ENCODE measurements at places on chromosomes 1 and 21.
A peak's percentile ranks its signal among the peaks of the same experiment; 100 is the strongest.

- DNase-seq, result no peak
These were observed 4.6 kb downstream of the PGLYRP4 start for GRCh38 chr1:153343811-153344717.

DNA sequence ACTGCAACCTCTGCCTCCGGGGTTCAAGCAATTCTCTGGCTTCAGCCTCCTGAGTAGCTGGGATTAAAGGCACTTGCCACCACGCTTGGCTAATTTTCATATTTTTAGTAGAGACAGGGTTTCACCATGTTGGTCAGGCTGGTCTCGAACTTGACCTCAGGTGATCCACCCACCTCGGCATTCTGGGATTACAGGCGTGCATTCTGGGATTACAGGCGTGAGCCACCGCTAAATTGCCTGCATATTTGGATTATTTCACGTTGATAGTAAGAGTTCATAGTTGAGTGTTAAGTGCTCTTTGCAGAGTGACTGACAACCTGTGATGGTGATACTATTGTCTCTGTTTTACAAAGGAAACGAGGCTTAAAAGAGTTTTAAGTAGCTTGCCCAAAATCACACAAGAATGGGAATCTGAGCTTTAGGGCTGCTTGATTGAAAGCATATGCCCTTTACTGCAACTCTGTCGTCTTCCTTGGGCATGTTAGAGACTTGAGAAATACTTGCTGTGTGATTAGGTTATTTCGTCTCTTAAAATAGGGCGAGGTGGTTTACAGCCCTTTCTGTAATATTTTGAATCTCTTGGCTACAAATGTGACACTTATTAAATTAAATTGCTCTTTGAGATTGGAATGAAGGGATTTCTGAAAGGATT lies 12.4 kb downstream of the CDC42 start:
- no peak for DNase-seq

DNA sequence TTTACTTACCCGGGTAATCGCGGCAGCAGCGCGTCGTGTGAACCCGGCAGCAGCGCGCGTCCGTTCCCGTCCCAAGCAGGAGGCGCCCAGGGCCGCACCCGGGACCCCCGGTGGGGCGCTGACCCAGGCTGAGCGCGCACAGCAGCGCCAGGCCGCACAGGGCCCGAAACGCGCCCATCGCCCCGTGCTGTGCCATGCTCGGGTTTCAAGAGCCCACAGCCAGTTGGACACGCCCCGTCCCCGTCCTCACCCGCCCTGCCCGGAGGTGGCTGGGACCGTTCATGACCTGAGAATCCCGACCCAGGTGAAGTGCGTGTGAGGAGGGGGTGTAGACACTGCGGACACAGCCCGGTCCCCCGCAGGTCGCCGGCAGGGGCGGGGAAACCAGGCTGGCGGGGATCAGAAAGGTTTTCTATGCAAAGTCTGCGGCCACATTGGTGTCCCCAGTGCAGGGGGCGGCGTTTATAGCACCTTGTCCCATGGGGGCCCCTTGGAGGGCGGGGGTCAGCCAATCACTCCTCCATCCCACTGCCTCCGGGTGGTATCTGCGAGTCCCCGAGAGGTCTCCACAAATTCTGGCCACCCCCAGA lies at the start of gene TNFRSF18:
TNFRSF18 (minus strand) TSS at position 217 of the 590 bp plus-strand sequence; CDS start at position 196, 21 bp downstream.
- DNase-seq, result no peak

- no peak for DNase-seq
These were observed 297.6 kb downstream of the TTLL7 start for GRCh38 chr1:83701355-83701754.

GRCh38 chr1:243568793-243569192 lies 281.2 kb downstream of the AKT3 start:
- DNase-seq, result no peak

- no peak for DNase-seq
These were observed 161.9 kb downstream of the ZBTB18 start for GRCh38 chr1:244212797-244213475.

GRCh38 chr1:25765923-25766589 lies 33.9 kb upstream of the SELENON start:
- DNase-seq, result no peak

- peak; percentile 18 for DNase-seq
These were observed 2.5 kb downstream of the RGS4 start for GRCh38 chr1:163071405-163072255.

- no peak for DNase-seq
These were observed 26.1 kb downstream of the METTL13 start for GRCh38 chr1:171807556-171807955.

GRCh38 chr1:53535846-53536245 lies 76.6 kb downstream of the DMRTB1 start:
- DNase-seq, result no peak
